IPS DF 6.9 (cell line): ENCODE measurements at places on chromosomes 3 and 15.

DNA sequence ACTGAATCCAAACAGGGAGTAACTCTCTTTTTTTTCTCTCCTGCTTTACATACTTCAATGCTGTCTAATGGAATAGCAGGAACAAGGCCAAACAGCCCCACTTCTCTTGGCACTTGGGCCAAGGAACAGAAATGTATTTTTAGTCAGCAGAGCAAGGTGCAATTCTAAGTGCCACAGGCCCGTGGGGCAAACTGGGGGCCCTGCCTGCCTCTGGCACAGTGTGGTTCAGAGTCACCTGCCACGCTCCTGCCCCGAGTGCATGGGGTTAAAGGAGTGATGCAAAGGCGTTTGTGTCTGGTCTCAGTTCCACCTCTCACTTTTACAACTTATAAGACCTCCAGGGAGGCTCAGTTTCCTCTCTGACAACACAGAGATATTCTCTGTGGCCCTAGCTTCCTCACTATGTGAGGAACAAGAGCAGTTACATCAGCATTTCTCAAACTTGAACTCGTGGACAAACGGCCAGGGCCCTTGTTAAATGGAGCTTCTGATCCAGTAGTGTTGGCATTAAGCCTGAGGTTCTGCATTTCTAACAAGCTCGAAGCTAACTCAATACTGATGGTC, 51.3 kb downstream of the LRIG1 start:
- DNase-seq = no peak

DNA sequence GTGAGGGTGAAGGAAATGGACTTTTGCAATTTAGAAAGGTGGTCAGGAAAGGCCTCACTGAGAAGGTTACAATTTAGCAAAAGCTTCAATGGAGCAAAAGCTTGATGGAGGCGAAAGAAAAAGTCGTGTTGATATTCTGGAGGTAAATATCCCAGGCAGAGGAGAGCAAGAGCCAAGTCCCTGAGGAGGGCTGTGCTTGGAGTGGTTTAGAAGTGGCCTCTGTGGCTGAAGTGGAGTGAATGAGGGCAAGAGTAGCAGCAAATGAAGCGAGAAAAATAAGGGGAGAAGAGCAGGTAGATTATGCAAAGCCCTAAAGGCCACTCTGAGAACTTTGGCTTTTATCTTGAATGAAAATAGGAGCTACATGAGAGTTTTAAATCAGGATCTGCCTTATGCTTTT, 54.1 kb downstream of the GUCA1C start:
- DNase-seq = no peak

- no peak for DNase-seq
Observed at GRCh38 chr15:70362886-70363285, 265.2 kb upstream of the TLE3 start.

GRCh38 chr15:39682366-39682765, 100.3 kb downstream of the FSIP1 start:
- DNase-seq = no peak

DNA sequence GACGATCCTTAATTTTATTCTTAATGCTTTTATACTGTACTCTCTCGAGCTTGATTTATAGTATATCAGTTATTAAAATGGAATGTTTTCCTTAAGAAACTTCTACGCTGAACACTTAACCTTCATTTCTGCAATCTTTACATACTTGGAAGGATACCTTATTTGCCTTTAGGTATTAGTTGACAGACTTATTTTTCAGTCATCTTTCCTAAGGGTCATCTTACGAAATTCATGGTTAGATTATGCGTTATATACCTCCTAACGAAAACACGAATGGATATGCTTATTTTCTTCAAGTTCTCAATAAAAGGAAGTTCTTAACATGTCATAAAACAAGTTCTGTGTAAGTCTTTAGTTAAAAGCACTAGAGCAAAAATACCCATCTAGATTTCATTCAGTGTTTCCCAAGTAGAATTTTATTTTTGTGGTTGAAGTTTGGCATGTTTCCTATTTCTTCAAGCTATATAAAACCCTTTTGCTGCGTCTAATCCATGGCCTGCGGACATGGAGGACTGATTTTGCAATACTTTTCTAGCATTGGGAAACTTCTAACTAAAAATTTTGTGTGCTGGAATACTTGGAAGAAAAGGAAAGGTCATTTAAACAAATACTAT, 231.3 kb downstream of the TP63 start:
- no peak for DNase-seq

DNA sequence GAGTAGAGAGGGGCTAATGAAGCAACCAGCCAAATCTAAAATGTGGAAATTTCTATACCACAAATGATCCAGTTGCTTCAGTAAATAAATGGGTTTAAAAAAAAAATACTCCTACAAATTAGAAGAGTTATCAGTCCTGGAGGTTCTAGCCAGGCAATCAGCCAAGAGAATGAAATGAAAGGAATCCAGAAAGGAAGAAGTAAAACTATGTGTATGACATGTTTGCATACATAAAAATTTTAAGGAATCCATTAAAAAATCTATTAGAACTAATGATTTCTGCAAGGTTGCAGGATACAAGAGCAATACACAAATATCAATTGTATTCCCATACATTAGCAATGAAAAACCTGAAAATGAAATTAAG, 9.6 kb downstream of the MESP2 start:
- no peak for DNase-seq

- no peak for DNase-seq
Observed at GRCh38 chr3:66039590-66039887, 821 bp upstream of the MAGI1 start.

DNA sequence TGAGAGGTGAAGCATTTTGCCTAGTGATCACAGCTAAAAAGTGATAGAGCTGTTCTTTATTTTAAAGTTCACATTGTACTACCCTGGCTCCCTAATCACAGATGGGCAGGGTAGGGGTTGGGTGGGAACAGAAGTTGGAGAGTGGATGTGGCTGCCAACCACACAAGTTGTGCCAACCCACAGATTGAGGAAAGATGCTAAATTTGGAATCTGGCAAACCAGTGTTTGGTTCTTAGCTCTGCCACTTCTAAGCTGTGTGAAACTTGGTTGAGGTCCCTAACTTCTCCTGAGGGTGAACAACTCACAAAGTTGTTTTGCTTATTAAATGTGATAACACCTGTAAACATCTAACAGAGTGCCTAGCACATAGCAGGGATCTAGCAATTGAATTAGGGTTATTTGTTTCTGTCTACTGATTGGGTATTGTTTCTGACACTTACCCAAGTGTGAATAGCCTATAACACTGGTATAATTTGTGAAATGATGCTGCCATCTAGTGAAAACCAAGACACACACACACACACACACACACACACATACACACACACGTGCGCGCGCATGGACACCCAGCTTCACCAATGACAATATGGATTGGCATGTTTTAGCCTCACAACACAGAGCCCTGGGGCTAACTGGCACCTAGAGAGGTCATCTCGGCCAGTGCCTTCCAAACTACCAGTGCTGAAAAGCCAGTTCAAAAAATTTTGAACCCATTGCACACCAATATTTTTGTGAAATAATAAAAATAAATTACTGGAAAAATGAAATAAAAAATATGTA, 25.3 kb downstream of the ADGRG7 start:
- DNase-seq = no peak

GRCh38 chr15:57111002-57111401, 192.6 kb downstream of the TCF12 start:
- no peak for DNase-seq

DNA sequence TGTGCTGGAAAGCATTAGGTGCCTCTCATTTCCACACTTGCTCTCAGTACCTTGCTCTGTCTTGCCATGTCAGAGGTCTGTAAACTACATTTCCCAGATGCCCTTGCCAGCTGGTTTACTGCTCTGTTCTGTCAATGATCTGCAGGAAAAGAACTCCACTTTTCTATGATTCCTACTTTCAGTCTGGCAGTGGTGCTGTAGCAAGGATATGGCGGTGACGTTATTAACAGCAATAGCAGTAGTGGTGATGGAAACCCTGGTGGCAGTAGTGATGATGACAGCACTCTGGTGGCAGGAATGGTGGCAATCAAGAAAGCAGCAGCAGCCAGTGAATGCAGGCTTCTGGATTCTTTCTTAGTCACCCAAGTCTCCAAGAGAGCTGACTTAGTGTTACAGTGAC, 665.2 kb downstream of the DIPK2A start:
- DNase-seq = no peak

DNA sequence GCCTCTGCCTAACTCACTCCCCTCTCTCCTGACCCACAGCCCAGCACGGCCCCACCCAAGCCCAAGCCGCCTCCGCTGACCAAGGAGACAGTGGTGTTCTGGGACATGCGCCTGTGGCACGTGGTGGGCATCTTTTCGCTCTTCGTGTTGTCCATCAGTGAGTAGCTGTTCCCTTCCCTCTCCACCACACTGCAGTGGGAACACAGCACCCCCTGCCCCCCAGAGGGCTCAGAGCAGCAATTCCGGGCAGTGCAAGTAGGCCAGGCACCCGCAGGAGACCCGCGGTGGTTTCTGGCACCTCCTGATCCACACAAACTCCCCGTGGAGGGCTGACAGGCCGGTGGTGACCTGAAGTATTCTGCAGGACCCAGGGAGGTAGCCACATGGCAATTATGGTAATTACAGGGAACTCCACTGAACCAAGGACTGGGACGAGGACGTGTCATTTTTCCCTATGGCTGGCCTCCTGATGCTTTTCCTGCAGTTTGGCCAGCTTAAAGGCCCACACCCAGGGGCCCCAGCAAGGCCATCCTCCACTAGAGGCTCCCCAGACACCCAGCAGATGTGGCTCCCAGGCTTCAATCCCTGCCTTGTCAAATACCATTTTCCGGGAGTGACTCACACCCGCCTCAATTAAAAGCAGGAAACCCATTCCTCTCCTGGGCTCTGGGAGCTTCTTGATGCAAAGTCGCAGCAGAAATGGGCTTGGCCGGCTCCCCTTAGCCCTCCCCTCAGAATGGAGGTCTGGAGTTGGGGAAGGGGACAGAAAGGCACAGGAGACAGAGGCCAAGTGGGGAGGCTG, 4.8 kb downstream of the TMIE start:
- no peak for DNase-seq

GRCh38 chr15:68981941-68982340, 32.6 kb upstream of the NOX5 start:
- DNase-seq = no peak

DNA sequence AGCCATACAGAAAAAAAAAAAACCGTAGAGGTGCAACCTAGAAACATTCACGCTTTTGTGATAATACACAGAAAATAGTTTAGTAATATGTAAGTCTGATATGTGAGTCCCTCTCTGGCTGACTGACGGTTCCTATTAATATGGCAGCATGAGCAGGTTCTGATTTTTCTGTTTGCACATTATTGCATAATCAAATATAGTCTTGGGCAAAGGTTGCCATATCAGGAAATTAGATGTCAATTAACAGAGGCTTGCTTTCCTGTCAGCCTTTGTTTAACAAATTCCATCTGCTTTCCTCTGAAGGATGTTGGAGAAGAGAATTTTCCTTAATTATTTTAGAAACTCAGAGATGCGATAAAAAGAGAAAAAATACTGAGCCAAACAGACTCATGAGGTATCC, 14.8 kb downstream of the GABRB3 start:
- DNase-seq = no peak

DNA sequence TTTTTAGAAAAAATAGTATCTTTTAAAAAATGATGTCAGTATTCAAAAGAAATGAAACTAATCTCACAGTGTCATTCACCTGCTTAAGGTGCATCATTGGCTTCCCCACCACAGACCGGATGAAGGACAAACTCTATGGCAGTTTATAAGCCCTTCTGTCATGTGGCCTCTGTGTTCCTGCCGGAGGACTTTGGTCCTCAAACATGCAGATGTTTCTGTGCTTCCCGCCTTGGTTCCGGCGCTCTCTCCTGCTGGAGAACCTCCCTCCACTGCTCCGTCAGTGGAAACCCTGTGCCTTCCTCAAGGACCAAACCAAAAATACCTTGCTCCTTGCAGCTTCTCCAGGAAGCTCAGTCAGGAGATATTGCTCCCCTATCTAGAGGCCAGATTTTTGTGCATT, 326.3 kb downstream of the UACA start:
- no peak for DNase-seq

GRCh38 chr3:99128725-99129505, 227.4 kb upstream of the DCBLD2 start:
- DNase-seq = no peak

GRCh38 chr3:175015056-175015635, 156.0 kb downstream of the NAALADL2 start:
- DNase-seq = no peak

GRCh38 chr15:80915472-80915871, 74.1 kb downstream of the MESD start:
- DNase-seq = peak; percentile 61

GRCh38 chr3:61928776-61929314, 367.5 kb downstream of the PTPRG start:
- no peak for DNase-seq

- no peak for DNase-seq
Observed at GRCh38 chr3:135324301-135324700, 529.2 kb downstream of the EPHB1 start.

DNA sequence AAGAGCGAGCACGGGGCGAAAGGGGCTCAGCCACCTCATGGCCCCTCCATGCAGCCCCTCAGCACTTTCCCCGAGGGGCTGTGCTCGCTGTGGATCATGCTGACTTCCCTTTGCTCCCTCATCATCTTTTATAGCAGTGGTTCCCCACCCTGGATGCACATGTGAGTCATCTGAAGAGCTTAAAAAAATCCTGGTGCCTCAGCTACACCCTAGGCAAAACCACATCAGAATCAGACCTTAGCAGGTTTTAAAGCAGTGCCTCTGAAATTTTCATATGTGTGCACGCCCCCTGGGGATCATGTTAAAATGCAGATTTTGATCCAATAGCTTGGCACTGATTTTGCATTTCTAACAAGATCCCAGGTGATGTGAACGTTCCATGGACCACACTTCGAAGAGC, 50.9 kb downstream of the FEM1B start:
- DNase-seq = no peak

GRCh38 chr3:109269577-109270275, 46.6 kb downstream of the DPPA2 start:
- no peak for DNase-seq

DNA sequence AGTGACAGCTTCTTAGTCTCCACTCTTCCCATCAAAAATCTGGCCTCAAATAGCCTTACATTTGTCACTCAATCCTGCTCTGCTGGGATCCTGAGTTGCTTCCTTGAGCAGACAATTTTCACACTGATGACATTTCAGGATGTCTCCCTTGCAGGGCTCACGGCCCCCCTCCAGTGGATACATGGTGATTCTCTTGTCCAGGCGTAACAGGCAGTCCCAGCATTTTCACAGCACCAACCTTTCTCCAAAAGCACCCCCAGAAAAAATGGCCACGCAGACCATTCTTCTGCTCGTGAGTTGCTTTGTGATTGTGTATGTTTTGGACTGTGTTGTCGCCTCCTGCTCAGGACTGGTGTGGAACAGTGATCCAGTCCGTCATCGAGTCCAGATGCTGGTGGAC, 47.4 kb upstream of the WNT7A start:
- DNase-seq = no peak

GRCh38 chr3:117105686-117106085, 396.1 kb downstream of the TUSC7 start:
- DNase-seq = no peak

DNA sequence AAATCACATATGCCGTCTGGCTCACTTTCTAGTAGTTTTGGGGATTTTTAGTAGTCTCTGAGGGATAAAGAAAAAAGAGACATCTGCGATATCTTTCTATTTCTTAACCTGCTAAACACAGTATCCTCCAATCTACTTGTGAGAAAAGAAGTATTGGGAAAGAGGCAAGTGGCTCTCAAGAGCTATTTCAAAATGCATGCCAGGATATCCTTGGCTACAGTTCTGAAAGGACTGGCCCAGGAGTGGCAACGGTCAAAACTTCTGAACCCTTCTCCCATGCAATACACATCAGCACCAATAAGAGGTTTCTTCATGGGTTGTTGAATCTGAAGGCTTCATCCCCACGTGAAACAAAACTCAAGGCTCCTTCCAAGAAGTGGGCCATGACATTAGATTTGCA, 204.0 kb upstream of the WNT5A start:
- DNase-seq = no peak
